ENCODE measurements at places on chromosomes 5 and 9.

- DNase-seq, result no peak
Observed at GRCh38 chr5:75571547-75571946, 39.7 kb upstream of the ANKDD1B start.

- no peak for DNase-seq
Observed at GRCh38 chr5:74325866-74326265, 314.7 kb downstream of the ENC1 start.

- no peak for DNase-seq
Observed at GRCh38 chr9:135332516-135332915, 147.1 kb upstream of the PPP1R26 start.

DNA sequence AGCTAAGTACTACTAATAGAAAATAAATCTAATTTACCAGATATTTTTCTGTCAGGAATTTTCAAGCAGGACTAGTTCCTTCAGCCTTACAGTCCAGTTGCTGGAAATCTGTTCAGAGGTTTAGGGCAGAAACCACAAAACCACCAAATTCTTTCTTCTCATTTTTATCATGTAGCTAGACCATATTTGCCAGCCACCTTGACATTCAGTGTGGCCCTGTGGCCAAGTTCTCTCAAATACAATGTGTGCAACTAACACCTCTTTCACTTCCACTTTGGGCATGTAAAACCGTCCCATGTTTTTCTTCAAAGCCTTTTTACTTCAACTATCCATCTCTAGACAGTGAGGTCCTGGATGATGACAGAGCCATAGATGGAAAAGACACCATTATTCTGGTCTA lies 1133.2 kb upstream of the CDH18 start:
- no peak for DNase-seq

DNA sequence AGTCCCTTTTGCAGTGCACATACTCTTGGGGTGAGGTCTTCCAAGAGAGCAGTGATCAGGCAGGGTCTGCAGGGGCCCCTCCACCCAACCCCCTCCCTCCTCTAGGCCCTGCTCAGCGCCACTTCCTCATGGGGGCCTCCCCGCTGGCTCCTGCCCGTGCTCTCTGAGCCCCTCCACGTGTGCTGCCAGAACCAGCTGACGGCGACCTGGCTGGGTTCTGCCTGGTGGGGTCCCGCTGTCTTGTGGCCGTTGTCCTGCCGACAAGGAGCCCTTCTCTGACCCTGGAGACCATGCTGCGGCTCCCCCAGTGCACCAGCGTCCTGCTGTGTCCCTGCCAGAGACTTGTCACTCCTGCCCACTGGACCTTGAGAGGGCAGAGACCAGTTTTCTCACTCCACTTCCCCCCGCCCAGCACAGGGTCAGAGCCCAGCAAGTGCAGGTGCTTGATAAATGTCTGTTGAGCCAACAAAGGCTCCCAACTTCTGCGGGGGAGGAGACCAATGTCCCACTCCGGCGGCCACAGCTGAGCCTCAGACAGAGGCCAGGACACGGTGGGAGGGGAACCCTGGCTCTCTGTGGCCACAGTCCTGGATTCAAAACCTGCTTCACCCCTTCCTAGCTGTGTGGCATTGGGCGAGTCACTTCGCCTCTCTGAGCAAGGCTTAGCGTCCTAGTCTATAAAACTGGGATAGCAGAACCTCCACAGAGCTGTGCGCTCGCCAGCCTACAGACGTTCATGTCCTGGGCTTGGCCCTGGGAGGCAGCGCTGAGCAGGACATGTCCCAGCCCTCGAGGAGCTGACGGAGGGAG lies 24.8 kb downstream of the SARDH start:
- DNase-seq, result no peak

DNA sequence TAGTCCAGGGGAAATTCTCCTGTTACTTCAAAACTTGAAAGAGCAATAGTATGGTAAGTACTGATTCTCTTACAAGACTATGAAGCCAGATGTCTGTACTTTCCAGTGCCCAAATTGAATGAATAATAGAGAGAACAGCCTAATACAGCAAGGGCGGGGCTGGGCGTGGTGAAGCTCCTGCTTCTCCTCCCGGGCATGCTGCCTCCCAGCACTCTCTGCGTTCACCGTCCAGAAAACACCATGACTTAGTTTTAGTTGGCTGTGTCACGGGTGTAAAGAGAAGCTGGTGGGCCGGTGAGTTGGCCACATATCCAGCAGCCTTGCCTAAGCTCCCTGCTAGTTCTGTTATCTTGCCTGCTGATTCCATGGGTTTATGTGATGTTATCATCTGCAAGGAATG lies 40.7 kb upstream of the ADAMTS2 start:
- no peak for DNase-seq

GRCh38 chr5:15992918-15993317 lies 186.7 kb downstream of the MARCHF11 start:
- DNase-seq, result no peak

GRCh38 chr5:6069496-6070185 lies 308.7 kb downstream of the MED10 start:
- DNase-seq, result no peak

DNA sequence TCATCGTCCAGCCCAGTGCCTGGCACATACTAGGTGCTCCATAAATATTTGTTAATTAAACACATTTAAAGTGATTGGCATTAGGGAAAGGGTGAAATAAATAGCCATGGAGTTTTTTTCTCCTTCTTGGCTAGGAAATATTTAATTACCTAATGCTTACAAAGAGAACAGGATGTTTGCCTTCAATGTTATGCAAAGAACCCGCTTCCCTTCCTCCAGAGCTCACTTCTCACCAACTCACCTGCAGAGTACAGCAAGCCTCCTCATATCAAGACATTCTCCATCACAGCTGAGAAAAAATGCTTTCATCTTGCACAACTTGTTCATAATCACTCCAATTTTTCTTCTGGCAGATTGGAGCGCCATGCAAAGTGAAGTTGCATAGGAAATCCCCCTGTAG lies 161.7 kb upstream of the STK32A start:
- no peak for DNase-seq

- no peak for DNase-seq
Observed at GRCh38 chr5:175406300-175406699, 37.7 kb downstream of the DRD1 start.

- DNase-seq, result peak; percentile 30
Observed at GRCh38 chr9:86337469-86338108, 16.6 kb downstream of the TUT7 start.

GRCh38 chr5:143093452-143094086 lies 309.9 kb downstream of the NR3C1 start:
- no peak for DNase-seq

DNA sequence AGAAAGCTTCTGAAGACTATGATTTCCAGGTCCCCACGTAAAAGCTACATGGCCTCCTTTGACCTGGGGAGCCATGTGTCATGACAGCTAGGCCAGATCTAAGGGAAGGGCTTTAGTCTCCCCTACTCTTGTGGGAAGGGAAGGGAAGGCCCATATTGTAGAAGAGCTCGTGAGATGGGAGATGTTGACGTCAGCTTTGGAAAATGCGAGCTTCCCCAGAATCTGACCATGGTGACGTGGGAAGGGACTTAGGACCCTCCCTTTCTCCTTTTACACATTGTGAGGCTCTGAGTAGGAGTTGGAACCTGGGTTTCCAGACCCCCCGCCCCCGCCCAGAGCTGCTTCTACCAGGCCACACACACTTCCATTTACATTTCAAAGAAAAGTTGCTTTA lies 165.5 kb downstream of the SYK start:
- no peak for DNase-seq

DNA sequence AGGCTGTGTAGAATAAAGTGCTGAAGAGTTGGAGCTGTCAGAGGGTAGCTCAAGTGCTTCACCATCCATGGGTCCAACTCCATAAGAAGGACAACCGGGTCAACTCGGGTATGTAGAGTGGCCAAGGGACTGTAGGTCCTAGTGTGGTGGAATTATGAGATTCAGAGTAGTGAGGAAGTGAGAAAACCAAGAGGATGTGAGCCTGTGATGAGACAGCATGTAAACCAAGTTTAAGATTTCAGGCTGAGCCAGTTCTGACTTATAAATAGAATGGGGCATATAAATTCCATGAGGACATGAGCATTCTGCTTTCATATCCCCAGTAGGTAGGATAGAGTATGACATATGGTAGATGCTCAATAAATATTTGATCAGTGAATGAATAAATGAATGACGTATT lies 96.3 kb downstream of the CFAP95 start:
- no peak for DNase-seq

DNA sequence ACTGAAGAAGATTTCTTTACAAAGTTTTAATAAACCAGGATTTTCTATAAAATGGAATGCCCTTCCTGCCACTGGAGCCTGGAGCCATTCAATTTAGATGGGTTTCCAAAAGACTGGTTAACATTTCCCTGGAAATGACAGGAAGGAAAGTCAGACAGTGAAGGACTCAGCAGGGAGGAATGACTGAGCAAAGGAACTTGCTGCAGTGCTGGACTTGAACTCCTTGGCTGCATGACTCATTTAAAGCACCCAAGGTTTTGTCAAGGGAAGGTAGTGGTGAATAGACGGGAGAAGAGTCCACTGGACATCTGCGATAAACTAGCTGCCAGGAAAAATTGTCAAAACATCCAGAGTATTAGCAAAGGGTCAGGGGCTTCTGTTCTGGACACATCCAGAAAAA lies 163.8 kb upstream of the SLC28A3 start:
- no peak for DNase-seq

- no peak for DNase-seq
Observed at GRCh38 chr5:146644831-146645230, 128.8 kb upstream of the GPR151 start.

DNA sequence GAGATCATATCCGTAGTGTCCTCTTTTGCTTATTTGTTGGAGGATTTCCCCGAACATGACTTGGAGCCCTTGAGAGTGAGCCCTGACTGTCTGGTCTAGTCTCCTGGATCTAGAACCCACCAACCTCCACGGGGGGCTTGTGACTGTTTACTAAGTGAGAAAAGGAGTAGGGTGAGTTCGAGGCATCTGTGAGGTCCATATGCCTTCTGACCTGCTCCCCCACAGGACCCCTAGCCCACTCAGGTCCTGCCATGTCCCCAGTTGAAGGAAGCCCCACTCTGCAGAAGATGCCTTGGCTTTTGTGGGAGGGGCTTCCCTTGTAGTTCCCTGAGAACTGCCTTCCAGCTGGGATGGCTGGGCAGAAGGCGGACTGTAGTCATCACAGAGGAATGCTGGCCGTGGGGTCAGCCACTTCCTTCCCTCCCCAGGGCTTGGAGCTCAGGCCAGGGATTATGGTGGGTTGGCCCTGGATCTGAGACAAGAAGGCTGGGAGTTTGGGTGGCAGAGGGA lies 7.0 kb upstream of the IRF1 start:
- no peak for DNase-seq

Measured in naive thymus-derived CD8-positive, alpha-beta T cell (primary cell).